ENCODE measurements at places on chromosomes 3 and 15. TPM values are rescaled to one million over a fixed set of nuclear protein-coding genes. Genes with fewer than 3 reads are reported as not detected.

ISL2 gene
- 1.1 TPM for total RNA-seq

WWTR1 gene
- total RNA-seq, result 43.5 TPM

RHOV gene
- not detected for total RNA-seq

PIERCE2 gene
- total RNA-seq, result 0.97 TPM

GALNT15 gene
- 48.6 TPM for total RNA-seq

HSPBAP1 gene
- 24.7 TPM for total RNA-seq

THSD4 gene
- total RNA-seq, result 4.1 TPM

ZXDC gene
- total RNA-seq, result 75.3 TPM

PPARG gene
- total RNA-seq, result 25.2 TPM

CCR3 gene
- 0.58 TPM for total RNA-seq

ADAMTS9 gene
- 62.2 TPM for total RNA-seq

GABRR3 gene
- not detected for total RNA-seq

LRCH3 gene
- total RNA-seq, result 86.2 TPM

CD86 gene
- total RNA-seq, result 41.8 TPM

KNG1 gene
- total RNA-seq, result not detected

P2RY13 gene
- total RNA-seq, result 42.0 TPM

SERPINI2 gene
- not detected for total RNA-seq

GOLGA6L7 gene
- total RNA-seq, result not detected

SELENOT gene
- 108 TPM for total RNA-seq

GP5 gene
- total RNA-seq, result 0.59 TPM

PLCH1 gene
- 0.37 TPM for total RNA-seq

ACVR2B gene
- total RNA-seq, result 5.6 TPM

SEMA5B gene
- total RNA-seq, result 0.56 TPM

CD276 gene
- 35.5 TPM for total RNA-seq

BTLA gene
- total RNA-seq, result 18.0 TPM

INSYN1 gene
- total RNA-seq, result 0.51 TPM

FILIP1L gene
- total RNA-seq, result 47.7 TPM

MYD88 gene
- 73.2 TPM for total RNA-seq

TNFAIP8L3 gene
- 20.2 TPM for total RNA-seq

OXTR gene
- 0.79 TPM for total RNA-seq

All from spleen (tissue), 13 donors.